ENCODE measurements at places on chromosomes 5 and 9. TPM values are rescaled to one million over a fixed set of nuclear protein-coding genes. Genes with fewer than 3 reads are reported as not detected.

MEIKIN gene
- 6.2 TPM for total RNA-seq

GRCh38 chr5:80067016-80067415 is 31.9 kb downstream of the THBS4 start:
- DNase-seq: no peak

SPINK4 gene
- total RNA-seq: not detected

GRCh38 chr5:149310947-149311658 is 34.2 kb upstream of the GRPEL2 start:
- DNase-seq: no peak

NR6A1 gene
- 0.06 TPM for total RNA-seq

DNA sequence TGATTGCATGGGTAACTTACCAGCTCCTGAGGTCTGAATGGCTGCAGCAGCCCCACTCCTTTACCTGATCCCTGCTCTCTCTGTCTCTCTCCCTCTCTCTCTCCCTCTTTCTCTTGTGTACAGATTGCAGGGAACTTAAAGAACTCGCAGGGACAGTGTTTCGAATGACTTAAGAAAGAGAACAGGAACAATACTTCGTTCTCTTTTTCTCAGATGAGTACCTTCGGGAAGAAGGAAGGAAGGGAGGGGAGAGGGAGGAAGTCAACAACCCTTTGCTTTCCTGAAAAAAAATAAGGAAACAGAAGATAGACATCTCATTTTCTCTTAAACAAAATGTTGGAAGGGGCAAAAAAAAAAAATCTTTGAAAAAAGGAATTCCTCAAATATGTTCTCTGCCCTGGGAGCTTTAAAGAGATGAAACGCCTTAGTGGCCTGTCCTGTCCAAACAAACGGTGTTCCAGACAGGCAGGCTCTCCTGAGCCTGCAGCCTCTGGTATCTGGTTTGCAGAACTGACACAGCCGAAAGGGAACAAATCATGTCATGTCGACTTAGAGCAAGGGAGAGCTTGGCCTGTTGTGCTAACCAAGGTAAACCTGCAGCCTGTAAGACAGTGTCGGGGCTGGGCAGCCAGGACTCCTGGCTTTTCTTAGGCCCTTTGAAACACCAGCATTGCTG is at the start of gene ZNF366:
Gene ZNF366 (minus strand): TSS at position 180 of the 676 bp plus-strand sequence. CDS start 45,914 bp downstream, outside the sequence.
- no peak for DNase-seq

DNA sequence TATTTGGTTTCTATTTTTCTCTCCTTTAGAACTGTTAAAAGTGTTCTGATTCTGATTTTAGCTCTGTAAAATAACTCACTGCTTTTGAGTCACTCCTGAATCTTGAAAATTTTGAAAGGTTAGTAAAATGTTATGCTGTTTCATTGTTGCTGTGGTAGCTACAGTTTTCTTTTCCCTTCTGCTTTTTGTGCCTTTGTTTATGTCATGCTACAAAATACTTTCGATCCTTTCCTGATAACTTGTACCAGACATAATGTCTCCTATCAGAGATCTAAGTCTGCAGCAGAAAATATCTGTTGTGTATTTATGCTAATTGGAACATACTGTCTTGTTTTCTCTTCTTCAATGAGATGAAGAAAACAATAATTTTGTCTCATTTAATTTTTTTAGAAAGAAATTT is 26.9 kb upstream of the CEP120 start:
- DNase-seq: no peak

- DNase-seq: no peak
These were observed 522.3 kb downstream of the MAT2B start for GRCh38 chr5:164027738-164028137.

PLAC8L1 gene
- total RNA-seq: not detected

GRCh38 chr5:88653471-88653870 is 229.5 kb downstream of the MEF2C start:
- DNase-seq: no peak

CCDC171 gene
- 1.9 TPM for total RNA-seq

GRCh38 chr9:90140131-90140818 is 502.3 kb downstream of the DIRAS2 start:
- no peak for DNase-seq

DNA sequence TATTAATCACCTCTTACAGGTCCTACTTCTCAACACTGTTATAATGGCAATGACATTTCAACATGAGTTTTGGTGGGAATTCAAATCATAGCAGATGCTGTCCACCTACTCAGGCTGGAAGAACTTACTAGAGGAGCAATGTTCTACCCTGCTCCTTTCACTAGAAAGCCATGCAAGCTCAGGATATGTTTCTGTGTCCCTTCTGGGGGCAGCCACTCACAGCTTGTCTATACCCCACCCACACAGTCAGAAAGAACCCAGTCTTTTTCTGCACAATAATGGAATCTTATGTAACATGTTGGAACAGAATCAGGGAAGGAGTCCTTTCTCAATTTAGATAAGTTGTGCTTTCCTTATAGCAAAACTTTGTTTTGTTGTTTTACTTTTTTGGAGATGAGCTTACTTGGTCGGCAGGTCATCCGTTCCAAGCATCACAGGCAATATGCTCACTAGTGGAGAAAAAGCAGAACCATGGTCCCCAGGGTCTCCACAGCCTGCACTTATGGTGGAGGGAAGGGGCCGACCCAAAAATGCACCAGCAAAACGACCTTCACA is 53.3 kb upstream of the ICE1 start:
- DNase-seq: no peak

GRCh38 chr9:81850724-81851123 is 77.5 kb upstream of the SPATA31D4 start:
- no peak for DNase-seq

CDKN2A gene
- 6.1 TPM for total RNA-seq

EPB41L4B gene
- total RNA-seq: not detected

DNA sequence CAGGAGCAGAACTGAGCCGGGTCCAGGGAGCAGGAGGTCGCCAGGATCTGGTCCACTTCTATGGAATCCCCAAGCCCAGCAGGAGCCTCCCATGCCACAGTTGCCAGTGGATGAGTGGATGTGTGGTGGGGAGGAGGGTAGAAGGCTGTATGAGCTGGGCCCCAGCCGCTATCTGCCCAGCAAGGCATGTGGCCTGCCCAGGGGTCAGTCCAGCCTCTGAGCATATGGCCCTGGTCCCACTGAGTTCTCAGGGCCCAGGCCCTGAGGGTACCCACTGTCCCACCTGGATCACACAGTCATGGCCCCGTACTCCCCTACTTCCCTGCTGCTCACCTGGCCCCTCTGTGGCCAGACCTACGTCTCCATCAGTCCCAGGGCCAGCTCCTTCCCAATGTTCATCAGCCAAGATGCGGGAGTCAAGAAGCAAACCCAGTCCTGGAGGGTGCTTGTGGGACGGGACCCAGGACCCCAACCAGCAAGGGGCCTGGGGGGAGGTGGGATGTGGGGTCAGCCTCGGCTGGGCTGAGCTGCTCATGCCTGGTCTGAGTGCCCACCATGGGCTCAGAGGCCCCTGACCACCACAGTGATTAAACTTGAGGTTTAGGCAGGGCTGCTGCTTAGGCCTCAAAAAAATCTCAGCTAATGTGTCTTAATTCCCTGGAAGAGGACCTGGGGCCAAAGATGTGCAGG is 152.7 kb downstream of the COL23A1 start:
- DNase-seq: no peak

GRCh38 chr9:115164511-115164974 is 46.6 kb upstream of the TNC start:
- DNase-seq: no peak

DNA sequence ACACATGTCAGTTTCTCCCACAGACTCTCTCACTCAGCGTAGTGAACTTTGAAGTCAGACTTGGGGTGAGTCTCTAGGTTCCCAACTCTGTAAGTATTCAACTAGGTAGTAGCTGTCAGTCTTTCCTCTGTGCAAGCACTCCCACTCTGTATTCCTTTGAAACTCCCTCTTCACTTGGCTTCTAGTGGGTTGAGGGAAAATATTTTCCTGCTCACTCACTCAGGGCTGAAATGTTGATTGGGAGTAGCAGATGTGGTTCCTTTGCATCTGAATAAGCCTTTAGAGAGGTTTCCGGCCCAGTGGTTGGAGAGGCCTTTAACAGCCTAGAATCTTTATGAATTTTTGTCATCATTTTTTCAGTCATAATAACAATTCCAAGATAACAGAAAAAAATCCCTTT is 18.1 kb upstream of the ARRDC3 start:
- no peak for DNase-seq

DNA sequence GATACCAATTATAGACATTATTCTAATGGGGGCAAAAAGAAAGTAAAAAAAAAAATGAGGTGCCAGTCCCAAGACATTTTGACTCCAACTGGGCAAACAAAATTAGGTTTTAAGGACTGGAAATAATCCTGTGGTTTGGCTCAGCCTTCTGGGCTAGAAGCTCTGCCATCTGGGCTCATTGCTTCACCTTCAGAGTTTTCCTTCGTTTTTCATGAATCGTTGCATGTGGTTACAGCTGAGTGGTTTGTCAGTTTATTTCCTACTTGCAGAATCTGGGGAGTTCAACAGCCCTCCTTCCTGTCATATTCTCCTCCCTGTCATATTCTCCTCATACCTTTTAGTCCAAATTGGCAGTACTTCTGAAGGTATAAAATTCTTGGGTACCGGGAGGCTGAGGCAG is 12.0 kb downstream of the UGT3A2 start:
- DNase-seq: no peak

DNA sequence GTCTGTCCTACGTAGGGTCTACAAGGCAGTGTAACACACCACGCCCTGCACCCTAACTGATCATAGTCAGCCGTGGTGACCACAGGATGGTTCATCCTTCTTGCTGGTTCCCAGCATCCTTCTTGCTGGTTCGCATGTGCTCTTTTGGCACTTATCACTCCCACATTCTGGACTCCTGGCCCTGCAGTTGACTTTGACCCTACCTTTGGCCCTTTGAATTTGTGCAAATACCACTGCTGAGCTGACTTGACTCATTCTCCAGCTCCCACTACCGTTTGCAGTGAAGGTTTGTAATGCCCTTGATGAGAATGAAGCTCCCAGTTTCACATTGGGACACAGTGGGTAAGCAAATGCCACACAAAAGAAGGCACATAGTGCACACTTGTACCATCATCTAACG is 33.8 kb downstream of the PALM2AKAP2 start:
- DNase-seq: no peak

Measured in CD4-positive, alpha-beta memory T cell (primary cell).